Uterus (tissue), 4 donors: ENCODE measurements at places on chromosomes 5 and 9. TPM values are rescaled to one million over a fixed set of nuclear protein-coding genes. Genes with fewer than 3 reads are reported as not detected.
A peak's percentile ranks its signal among the peaks of the same experiment; 100 is the strongest.

The GABRA1 gene
- 1.7 TPM for total RNA-seq

- no peaks in the 10 kb centered on the region for H3K4me1 ChIP-seq
- no peaks in the 10 kb centered on the region for H3K27me3 ChIP-seq
- H3K36me3 ChIP-seq: no peaks in the 10 kb centered on the region
- peak overlapping the region; percentile 44 for H3K4me3 ChIP-seq
- no peak overlapping the region for H3K27ac ChIP-seq
Observed at GRCh38 chr5:139903795-139904565, 108.4 kb downstream of the PSD2 start.

- no peak overlapping the region for H3K27ac ChIP-seq
- H3K36me3 ChIP-seq: no peaks in the 10 kb centered on the region
- no peak for DNase-seq
- no peaks in the 10 kb centered on the region for H3K27me3 ChIP-seq
- no peaks in the 10 kb centered on the region for H3K4me1 ChIP-seq
- H3K4me3 ChIP-seq: no peak overlapping the region
Observed at GRCh38 chr9:122777935-122778627, 10.7 kb upstream of the OR5C1 start.

The SLC6A7 gene
- total RNA-seq: not detected

DNA sequence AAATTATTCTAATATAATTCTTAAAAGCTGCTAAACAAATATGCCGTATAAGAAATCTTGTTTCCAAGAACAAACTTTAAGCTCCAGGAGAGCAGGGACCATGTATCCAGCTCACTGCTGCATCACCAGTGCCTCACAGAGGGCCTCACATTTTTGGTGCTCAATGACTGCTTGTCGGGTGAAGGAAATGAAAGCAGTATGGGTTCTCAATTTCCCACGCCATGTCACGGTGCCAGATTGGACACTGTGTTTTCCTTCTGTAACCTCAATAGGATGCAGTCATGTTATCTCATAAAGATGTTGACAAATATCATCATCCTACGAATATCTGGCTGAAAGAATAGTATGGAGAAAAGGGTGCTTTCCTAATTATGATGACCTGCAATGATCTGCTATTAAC, 64.7 kb downstream of the POU5F2 start:
- no peaks in the 10 kb centered on the region for H3K27me3 ChIP-seq
- H3K36me3 ChIP-seq: no peaks in the 10 kb centered on the region
- H3K4me3 ChIP-seq: no peak overlapping the region
- no peaks in the 10 kb centered on the region for H3K4me1 ChIP-seq
- no peak for DNase-seq

The OMD gene
- total RNA-seq: 13.2 TPM

The BTNL8 gene
- 2.9 TPM for total RNA-seq

The SLC4A9 gene
- not detected for total RNA-seq

DNA sequence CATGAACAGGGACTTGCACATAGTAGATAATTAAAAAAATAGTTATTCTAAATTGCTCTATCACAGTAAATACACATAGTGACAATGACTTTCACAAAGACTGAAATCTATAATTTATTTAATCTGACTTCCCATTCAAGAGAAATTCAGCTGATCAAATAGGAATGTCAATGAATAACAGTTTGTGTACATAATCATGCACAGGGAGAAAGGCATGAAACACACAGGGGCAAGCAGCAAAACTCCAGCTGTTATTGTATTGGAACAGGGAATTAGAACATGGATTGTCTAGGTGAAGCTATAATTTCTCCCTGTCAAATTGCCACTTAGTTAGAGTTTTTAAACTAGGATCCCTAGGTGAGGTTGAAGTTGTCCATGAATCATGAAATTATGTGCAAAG, 99.9 kb downstream of the HCN1 start:
- no peak overlapping the region for H3K27ac ChIP-seq
- H3K4me3 ChIP-seq: no peak overlapping the region
- H3K36me3 ChIP-seq: no peaks in the 10 kb centered on the region
- no peak for DNase-seq
- H3K27me3 ChIP-seq: no peaks in the 10 kb centered on the region

The IL4 gene
- total RNA-seq: not detected

The FBXL7 gene
- total RNA-seq: 12.8 TPM

- no peaks in the 10 kb centered on the region for H3K27me3 ChIP-seq
- H3K4me1 ChIP-seq: no peaks in the 10 kb centered on the region
- no peak overlapping the region for H3K4me3 ChIP-seq
- no peak overlapping the region for H3K27ac ChIP-seq
- no peak for DNase-seq
Observed at GRCh38 chr5:174058433-174059122, 13.1 kb downstream of the NSG2 start.

GRCh38 chr5:13664377-13664776, 280.1 kb downstream of the DNAH5 start:
- no peaks in the 10 kb centered on the region for H3K4me1 ChIP-seq
- no peaks in the 10 kb centered on the region for H3K36me3 ChIP-seq
- H3K27ac ChIP-seq: no peak overlapping the region
- H3K4me3 ChIP-seq: no peak overlapping the region
- H3K27me3 ChIP-seq: no peaks in the 10 kb centered on the region

DNA sequence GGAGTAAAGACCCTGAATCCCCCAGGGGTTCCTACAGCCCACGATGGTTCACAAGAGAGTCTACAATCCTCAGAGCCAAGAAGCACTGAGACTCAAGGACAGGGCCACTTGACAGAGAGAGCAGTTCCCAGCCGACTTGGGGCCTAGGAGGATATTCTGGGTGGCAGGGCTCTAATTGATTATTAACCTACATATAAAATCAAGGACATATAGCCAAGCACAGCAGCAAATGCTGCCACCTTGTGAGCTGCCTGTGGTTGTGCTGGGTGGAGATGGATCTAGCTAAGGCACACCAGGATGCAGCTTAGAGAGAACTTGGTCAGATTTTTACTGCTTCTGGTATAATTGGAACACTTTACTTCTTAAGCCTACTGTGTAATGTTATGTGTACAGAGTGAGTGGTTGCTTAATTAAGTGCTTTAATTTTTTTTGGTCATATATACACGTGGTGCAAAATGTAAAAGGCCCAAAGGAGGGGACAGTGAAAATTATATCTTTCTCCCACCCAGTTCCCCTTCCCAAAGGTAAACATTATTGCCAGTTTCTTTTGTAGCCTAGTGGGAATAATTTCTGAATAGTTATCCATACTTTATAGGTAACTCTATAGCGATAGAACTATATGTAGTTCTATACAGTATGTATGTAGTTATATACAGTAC, 78.8 kb downstream of the F2RL2 start:
- no peak for DNase-seq
- no peaks in the 10 kb centered on the region for H3K36me3 ChIP-seq
- no peak overlapping the region for H3K27ac ChIP-seq
- H3K4me3 ChIP-seq: no peak overlapping the region
- H3K4me1 ChIP-seq: no peaks in the 10 kb centered on the region

GRCh38 chr9:101139082-101139481, 110.6 kb downstream of the PLPPR1 start:
- no peak overlapping the region for H3K4me3 ChIP-seq
- H3K36me3 ChIP-seq: no peaks in the 10 kb centered on the region
- no peak overlapping the region for H3K27ac ChIP-seq
- no peaks in the 10 kb centered on the region for H3K4me1 ChIP-seq

- H3K27ac ChIP-seq: peak overlapping the region; percentile 62
- H3K36me3 ChIP-seq: no peaks in the 10 kb centered on the region
- H3K27me3 ChIP-seq: no peaks in the 10 kb centered on the region
- peak; percentile 57 for DNase-seq
Observed at GRCh38 chr9:88747768-88748167, 212.8 kb downstream of the NXNL2 start.

DNA sequence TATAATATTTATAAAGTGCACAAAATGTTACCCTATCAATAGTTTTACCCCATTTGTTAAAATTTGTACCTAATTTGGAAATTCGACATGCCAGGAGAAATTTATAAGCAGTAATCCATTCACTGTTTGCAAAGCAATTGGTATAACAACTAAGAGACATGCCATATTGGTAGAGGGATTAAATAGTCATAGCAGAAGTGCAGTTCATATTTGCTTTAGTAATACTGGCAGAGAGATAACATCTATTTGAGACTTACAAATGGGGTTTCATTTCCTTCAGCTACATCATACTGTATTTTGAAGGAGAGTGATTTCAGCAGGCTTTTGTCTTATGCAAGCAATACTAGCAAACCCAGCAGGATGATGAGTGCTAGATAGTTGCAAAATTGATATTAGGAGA, 610.4 kb upstream of the CDH10 start:
- no peaks in the 10 kb centered on the region for H3K36me3 ChIP-seq
- H3K4me1 ChIP-seq: no peaks in the 10 kb centered on the region
- H3K27ac ChIP-seq: no peak overlapping the region
- no peak for DNase-seq
- no peak overlapping the region for H3K4me3 ChIP-seq

The ACSL6 gene
- total RNA-seq: 0.18 TPM

DNA sequence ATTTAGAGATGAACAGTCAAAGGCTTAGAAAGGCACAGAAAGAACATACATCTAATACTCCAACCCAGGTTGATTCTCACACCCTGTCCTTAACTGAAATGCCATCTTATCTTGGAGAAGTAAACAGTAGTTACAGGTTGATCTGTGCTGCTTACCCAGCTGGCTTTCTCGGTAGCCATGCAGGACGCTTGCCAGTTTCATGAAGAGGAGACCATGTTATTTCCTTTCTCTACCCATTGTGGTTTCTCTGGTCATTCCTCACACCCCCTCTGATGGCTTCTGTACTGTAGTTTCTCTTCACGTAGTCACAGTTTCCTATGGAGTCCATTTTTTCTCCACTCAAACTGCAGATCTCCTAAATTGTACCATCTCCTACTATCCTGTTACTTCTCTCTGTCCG, 206.0 kb downstream of the SGCD start:
- DNase-seq: no peak
- no peaks in the 10 kb centered on the region for H3K36me3 ChIP-seq
- H3K4me3 ChIP-seq: no peak overlapping the region

GRCh38 chr5:98690002-98690401, 83.5 kb upstream of the RGMB start:
- H3K4me3 ChIP-seq: no peak overlapping the region
- no peak for DNase-seq
- no peak overlapping the region for H3K27ac ChIP-seq
- H3K36me3 ChIP-seq: no peaks in the 10 kb centered on the region
- no peaks in the 10 kb centered on the region for H3K4me1 ChIP-seq

DNA sequence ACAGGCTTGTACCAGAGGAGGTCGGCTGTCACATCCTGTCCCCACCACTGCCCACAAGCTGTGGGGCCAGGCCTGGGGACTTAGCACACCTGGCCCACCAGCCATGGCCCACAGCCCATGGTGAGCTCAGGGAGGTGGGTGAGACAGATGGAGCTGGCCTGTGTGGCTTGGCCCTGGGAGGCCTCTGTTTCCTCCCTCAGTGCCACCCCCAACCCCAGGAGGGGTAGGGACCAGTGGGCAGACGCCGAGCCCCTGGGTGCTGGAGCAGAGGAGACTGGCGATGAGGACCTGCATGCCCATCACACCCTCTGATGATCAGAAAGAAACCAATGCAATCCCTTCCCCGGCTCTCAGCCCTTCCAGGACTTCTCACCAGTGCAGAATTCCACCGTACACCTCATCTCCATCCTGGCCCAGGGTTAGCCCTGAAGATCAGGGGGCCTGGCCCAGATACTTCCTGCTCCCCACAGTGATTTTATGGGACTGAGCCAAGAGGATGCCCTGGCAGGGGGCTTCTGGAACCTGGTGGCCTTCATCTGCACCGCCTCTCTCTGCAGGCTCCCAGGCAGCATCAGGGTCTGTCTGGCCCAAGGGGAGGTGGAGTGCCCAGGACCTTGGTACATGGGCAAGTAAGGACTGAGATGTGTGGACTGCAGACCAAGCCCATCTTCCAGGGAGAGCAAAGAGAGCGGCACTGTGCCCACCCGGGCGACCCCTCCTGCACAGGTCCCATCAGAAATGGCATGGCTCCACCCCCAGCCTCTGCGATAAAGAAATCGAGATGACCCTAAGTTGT, 16.9 kb upstream of the NKD2 start:
- no peaks in the 10 kb centered on the region for H3K4me1 ChIP-seq
- no peaks in the 10 kb centered on the region for H3K27me3 ChIP-seq
- DNase-seq: no peak
- no peaks in the 10 kb centered on the region for H3K36me3 ChIP-seq
- no peak overlapping the region for H3K4me3 ChIP-seq
- H3K27ac ChIP-seq: no peak overlapping the region

The PGM5 gene
- total RNA-seq: 289 TPM
